ENCODE measurements at places on chromosomes 13 and 19. TPM values are rescaled to one million over a fixed set of nuclear protein-coding genes. Genes with fewer than 3 reads are reported as not detected.

The IGFL1 gene
- total RNA-seq = not detected

The SLAIN1 gene
- 1.3 TPM for total RNA-seq

The RFPL4A gene
- total RNA-seq = not detected

The KLK4 gene
- not detected for total RNA-seq

The MTUS2 gene
- not detected for total RNA-seq

The KCNJ14 gene
- total RNA-seq = 0.50 TPM

The ONECUT3 gene
- total RNA-seq = not detected

The HCN2 gene
- 0.26 TPM for total RNA-seq

The VSIG10L gene
- total RNA-seq = 0.26 TPM

The LIM2 gene
- total RNA-seq = not detected

The ZNF154 gene
- total RNA-seq = 3.3 TPM

The CCDC9 gene
- 8.1 TPM for total RNA-seq

The CRLF1 gene
- 2.5 TPM for total RNA-seq

The ATP4A gene
- total RNA-seq = not detected

The ZNF728 gene
- 1.8 TPM for total RNA-seq

The HSD17B14 gene
- 7.7 TPM for total RNA-seq

The KLF5 gene
- total RNA-seq = 0.83 TPM

The SHC2 gene
- total RNA-seq = 3.3 TPM

The PRR20B gene
- total RNA-seq = not detected

The DHDH gene
- 0.17 TPM for total RNA-seq

The PPM1N gene
- total RNA-seq = 2.8 TPM

The NLRP7 gene
- not detected for total RNA-seq

The DAND5 gene
- not detected for total RNA-seq

The TMEM190 gene
- not detected for total RNA-seq

The POSTN gene
- total RNA-seq = 38.0 TPM

The SOX21 gene
- not detected for total RNA-seq

The VPS36 gene
- total RNA-seq = 28.2 TPM

The KIR3DL1 gene
- not detected for total RNA-seq

The TINCR gene
- total RNA-seq = 0.17 TPM

The CERS1 gene
- 1.5 TPM for total RNA-seq

The TSKS gene
- total RNA-seq = 0.26 TPM

The ZNF667 gene
- 6.4 TPM for total RNA-seq

Data from fibroblast of lung (primary cell).